Stimulated activated CD8-positive, alpha-beta memory T cell treated with anti-CD3 and anti-CD28 coated beads, Interleukin-4, amount 100 ng/mL, for 1 hour (primary cell): ENCODE measurements at places on chromosomes 5 and 9.

- DNase-seq = no peak
Measured at GRCh38 chr5:1002836-1003235, 5.8 kb upstream of the NKD2 start.

GRCh38 chr9:94780516-94780950, 54.0 kb downstream of the AOPEP start:
- no peak for DNase-seq

GRCh38 chr5:96648023-96648422, 14.2 kb upstream of the CAST start:
- no peak for DNase-seq

- no peak for DNase-seq
Measured at GRCh38 chr5:90169078-90169477, 240.5 kb downstream of the CETN3 start.

GRCh38 chr5:31707329-31707728, 68.4 kb downstream of the PDZD2 start:
- no peak for DNase-seq

- no peak for DNase-seq
Measured at GRCh38 chr5:31285025-31285424, 91.5 kb downstream of the CDH6 start.

DNA sequence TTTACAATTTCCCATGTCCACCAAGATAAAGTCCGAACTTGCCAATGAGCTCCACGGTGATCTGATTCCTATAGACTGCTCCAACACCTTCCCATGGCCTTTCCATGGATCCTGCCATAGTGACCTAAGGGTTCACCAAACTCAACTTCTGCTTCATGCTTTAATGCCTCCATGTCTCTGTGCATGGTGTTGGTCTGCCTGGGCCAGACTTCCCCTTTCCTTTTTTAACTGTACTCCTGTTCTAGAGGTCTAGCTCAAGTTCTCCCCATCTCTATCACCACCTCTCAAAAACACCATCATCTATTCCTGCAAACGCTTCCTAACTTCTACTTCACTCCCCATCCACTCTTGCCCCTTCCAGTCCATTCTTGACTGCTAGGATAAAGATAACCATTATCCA, 14.8 kb upstream of the SMARCA2 start:
- DNase-seq = no peak

DNA sequence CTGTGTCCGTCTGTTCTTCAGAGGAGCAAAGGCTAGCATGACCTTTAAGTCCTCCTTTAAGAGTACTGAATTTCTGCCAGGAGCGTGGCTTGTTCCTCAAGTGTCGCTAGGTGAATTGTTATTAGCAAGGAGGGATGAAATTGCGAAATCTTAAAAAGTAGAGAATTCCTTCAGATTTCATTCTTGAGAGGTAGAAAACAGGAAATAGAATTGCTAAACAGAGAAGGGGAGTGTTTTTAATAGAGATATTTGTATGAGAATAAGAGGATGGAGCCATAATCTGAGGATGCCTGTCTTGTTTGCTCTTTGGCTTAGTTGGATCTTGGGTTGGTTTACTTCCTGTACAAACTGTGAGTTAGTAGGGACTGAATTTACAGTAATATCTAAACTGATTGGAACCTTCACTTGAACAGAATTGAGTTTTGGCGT, 39.2 kb downstream of the EXOSC2 start:
- DNase-seq = no peak

GRCh38 chr9:89600831-89601230, 4.0 kb upstream of the GADD45G start:
- no peak for DNase-seq

DNA sequence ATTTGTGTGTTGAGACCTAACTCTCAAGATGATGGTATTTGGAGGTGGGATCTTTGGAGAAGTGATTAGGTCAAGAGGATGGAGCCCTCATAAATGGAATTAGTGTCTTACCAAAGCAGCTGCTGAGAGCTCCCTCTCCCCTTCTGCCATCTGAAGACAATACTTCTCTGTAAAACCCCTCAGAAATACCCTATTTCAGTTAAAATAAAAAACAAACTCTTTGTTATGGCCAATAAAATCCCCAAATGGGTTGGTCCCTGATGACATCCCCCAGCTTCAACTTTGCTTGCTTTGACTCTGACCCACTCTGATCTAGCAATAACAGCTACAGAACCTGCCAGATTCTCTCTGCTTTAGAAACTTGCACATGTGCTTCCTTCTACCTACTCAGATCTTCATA, 100.9 kb downstream of the SNCAIP start:
- DNase-seq = no peak

DNA sequence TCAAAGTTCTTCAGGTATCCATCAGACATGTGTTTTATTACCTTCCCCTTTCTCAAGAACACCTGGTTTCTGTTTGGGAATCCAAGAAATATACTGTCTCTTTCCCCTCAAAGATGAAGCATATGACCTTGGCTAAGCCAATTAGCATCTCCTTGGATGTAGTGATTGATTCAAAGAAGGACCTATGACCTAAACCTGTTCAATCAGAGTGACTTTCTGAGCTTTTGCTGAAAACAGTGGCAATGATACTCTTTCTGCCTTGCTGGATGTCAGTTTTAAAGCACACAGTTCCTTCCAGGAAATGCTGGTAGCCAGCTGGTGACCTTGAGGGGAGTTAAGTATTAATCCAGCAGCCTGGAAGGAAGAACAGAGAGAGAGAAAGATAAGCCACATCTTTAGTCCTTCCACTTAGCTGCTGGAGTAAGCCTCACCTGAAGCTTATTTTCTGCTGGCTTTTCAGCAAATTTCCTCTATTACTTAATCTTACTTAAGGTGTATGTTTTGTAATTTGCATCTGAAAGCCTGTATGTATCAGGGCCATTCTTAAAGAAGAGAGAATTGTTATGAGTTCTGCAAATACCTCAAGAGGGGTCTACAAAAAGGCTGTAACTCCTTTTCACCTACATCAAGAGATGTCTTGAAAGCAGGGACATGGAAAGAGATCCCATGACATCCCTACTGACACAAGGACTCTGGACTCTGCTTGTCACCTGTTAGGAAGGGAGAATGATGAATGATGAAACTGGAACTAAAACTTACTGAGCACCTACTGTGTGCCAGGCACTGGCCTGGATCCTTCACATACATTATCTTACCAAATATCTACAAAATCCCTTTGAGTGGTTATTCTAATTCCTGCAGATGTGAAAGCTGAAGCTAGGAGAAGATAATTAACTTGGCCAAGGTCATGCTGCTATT, 35.2 kb upstream of the PIK3R1 start:
- DNase-seq = no peak

- no peak for DNase-seq
Measured at GRCh38 chr9:99824378-99825171, 2.9 kb downstream of the NR4A3 start.

GRCh38 chr9:89958086-89958485, 353.3 kb downstream of the GADD45G start:
- DNase-seq = no peak
